ENCODE measurements at places on chromosomes 6 and 20.
A peak's percentile ranks its signal among the peaks of the same experiment; 100 is the strongest.

GRCh38 chr6:23180504-23181293 is 611.3 kb downstream of the HDGFL1 start:
- peak; percentile 70 for DNase-seq

GRCh38 chr6:21523652-21524051 is 69.9 kb upstream of the SOX4 start:
- DNase-seq: peak; percentile 33

- DNase-seq: no peak
These were observed 28.2 kb downstream of the GSTA2 start for GRCh38 chr6:52735071-52735470.

DNA sequence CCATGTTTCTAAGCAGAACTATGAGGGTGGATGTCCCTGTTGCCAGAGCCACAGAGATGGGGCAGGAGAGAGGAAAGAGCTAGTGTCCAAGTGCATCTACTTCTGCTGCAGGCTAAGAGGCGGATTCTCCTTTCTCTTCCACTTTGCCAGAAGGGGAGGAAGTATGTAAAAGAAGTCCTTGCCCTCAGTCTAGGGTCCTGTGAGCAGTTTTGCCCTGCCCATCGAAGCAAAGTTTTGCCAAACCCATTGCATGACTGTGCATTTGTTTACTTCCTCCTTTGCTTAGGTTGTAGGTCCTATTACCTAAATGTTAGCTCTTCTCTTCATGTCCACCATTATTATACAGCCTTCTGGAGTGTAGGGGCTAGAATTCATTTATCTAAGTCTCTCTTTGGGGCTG is 106.2 kb upstream of the ARMC2 start:
- no peak for DNase-seq

DNA sequence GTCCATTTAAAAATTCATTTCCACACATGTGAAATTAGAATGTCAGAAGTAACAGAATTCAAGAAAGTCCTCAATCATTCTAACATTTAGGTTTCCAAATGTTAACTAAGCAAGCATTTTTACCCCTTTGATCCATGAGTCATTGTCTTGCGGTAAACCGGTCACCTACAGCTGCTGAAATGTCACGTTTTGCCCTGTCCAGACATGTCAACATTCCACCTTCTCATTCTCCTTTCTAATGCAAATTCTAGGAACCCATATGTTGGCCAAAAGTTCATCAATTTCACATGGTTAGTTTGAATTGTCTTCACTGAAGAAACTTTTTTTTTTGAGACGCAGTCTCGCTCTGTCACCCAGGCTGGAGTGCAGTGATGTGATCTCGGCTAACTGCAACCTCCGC is 117.2 kb downstream of the IPCEF1 start:
- DNase-seq: no peak

DNA sequence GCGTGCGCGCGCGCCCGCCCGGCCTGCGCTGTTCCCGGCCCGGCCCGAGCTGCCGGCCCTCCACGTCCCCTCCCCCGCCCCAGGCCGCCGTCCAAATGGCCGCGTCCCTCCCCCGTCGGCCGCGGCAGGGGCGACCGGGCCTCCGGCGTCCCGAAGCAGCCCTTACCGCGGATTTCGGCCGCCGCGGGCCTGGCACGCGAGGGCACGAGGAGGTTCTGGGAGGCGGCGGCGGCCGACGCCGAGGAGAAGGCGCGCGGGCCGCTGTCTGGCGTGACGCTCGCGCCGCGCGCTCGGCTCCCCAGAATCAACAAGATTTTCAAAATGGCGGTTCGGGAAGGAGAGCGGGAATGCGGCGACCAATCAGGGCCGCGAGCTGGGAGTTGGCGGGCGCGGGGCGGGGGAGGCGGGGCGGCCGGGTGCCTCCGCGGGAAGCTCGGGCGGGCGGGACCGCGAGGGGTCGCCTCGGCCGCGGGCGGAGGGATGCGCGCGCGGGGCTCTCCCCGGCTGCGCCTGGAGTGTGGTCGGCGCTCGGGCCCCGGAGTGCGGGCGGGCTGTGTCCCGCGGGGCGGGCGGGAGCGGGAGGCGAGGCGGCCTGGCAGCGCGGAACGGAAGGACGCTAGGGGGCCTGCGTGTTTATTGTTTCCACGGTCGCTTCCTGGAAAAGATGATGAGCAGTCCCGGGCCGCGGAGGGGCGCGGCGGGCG is at the start of gene DEK:
TSS of gene DEK (minus strand) at position 312 of the 704 bp plus-strand sequence. CDS start 543 bp downstream, outside the sequence.
- DNase-seq: peak; percentile 88

DNA sequence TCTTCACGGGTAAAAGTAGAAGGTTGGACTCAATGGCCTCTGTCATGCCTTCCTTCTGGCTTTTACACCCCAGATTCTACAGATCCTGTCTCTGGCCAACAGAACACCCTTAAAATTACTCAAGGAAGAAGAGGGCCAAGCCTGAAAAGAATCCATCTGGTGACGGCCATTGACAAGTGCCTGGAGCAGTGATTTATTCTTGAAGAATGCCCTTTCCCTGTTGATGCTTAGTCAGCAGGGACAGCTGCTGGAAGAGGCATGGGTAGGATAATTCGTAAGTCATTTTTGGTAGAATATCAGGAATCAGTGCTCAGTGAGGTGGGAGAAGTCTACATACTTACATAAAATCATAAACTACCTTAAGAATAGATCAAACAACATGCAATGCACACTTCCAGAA is 397.9 kb downstream of the SAMD5 start:
- DNase-seq: no peak

- no peak for DNase-seq
These were observed 75.4 kb downstream of the RPP40 start for GRCh38 chr6:4928426-4928825.

GRCh38 chr20:45583502-45583901 is 4.4 kb upstream of the WFDC8 start:
- no peak for DNase-seq

GRCh38 chr20:8208226-8208625 is 76.2 kb downstream of the PLCB1 start:
- DNase-seq: no peak

DNA sequence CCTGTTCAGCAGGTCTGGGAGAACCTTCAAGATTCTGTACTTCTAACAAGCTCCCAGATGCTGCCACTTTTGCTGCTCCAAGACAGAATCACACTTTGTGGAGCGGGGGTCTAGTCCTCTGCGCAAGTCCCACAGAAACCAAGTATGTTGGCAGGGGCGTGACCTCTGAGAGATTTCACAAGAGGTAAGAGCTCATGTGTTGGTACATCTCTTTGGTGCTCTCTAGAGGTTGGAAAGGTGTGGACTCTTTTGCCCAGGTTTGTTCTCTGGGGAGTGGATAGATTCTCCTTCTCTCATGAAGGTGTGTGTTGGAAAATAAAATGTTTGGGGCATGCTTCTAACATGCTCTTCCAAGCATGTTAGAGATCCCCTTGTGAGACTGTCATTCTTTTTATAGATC is 340.9 kb upstream of the IRAK1BP1 start:
- no peak for DNase-seq

GRCh38 chr20:4820806-4821518 is 99.3 kb downstream of the PRND start:
- peak; percentile 53 for DNase-seq

DNA sequence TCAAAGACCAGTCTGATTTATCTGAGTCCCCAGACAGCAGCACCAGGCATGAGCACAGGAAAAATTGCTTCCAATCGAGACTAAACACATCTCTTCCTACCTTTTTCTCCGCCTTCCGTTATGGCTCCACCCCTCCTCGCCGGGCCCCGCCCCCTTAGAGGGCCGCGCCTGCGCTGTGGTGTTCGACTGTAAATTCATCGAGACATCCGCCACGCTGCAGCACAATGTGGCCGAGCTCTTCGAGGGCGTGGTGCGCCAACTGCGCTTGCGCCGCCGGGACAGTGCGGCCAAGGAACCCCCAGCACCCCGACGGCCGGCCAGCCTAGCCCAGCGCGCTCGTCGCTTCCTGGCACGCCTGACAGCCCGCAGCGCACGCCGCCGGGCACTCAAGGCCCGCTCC is 8.9 kb downstream of the REM1 start:
- no peak for DNase-seq

GRCh38 chr6:149869275-149869892 is 5.2 kb upstream of the LRP11 start:
- DNase-seq: no peak

Data from head of caudate nucleus (tissue), 42 donors.